ENCODE measurements at places on chromosomes 7 and 10.

DNA sequence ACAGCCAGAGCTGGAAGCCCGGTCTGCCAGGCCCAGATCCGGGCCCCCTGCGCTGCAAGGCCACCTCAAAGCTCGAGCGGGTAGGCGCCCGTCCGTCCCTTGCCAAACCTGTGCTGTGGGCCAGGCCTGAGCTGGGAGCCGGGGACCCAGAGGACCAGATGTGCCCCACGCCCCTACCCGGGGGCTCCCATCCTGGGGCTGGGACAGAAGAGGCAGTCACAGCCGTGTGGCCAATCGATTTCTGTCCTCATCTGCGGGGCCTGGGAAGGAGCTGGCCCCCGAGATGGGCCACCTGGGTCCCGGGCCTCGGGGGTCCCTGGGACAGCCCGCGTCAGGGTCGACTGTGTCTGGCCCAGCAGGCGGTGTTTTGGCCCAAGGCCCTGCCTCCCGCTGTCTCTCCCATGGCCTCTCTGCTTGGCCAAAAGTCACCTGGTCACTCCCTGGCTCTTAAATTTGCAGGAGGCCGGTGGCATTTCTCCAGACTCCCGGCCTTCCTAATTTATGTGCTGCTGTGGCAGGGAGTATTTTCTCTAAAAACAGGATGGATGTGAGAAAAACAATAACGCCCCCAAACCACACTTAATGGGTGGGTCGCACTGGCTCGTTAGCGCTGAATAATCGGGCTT, 63.8 kb downstream of the UNCX start:
- DNase-seq: no peak

- DNase-seq: no peak
Observed at GRCh38 chr10:123599366-123599849, 66.7 kb upstream of the GPR26 start.

DNA sequence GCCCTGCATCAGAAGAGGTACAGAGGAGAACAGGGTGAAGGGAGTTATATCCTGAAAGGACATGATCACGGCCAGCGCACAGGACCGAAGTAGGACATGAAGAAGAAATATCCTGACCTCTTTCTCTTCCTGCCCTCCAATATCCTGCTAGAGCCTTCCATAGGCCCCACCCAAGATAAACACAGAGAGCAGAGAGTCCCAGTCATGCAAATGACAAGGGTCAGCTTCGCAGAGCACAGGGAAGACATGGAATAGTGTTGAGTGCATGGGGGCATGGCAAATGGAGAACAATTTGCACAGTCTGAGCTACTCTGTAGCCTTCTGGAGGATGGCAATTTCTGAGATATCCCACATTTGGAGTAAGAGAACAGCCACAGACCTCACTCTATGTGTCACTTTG, 371.4 kb downstream of the GRM8 start:
- DNase-seq: no peak

- DNase-seq: no peak
Observed at GRCh38 chr7:18626717-18627116, 131.2 kb downstream of the HDAC9 start.

DNA sequence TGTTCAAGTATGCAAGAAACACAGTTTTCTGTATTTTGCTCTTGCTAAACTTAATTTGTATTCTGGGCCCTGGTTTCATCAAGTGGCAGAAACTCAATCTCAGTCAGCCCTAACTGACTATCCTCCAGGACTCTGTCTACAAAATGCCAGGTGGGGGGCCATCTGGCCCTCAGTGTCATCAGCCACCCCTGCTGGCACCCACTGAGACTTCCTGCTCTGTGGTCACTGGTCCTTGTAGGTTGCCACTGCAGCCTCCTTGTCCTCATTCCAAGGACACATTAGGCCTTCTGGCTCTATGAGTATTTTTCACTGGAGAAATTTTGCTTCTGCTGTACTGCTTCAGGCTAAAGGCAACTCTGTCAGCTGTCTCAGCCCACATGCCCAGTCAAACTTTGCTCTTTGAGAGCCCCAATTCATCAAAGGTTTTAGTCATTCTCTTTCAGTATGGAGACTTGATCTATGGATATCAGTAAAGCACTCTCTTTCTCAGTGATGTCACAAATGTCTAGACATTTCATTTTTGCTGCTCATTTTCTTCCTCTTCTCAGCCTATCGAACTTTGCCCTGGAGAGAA, 163.6 kb downstream of the KCND2 start:
- no peak for DNase-seq

DNA sequence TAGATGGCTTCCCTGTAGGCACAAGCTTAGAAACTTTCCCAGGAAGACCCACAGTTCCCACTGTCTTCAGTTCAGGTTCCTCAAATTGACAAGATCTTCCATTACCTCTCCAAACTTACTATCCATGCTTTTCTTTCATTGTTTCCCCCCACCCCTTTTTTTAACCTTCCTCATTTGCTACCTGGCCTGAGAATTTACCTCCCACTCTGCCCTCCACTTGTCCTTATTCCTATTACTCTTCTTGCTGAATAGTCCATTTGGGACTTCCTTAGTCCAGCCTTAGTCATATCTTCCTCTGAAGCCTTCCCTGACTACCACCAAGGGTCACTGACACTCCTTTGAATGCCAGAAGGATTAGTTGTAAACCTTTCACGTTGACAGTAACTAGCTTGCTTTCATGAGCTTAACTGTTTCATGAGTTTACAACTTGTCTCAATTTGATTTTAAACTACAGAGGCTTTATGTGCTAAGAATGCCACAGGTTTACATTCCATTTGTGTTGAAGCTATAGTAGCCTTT, 1.2 kb upstream of the CALU start:
- peak; percentile 85 for DNase-seq

GRCh38 chr7:17608114-17608833, 309.8 kb downstream of the AHR start:
- peak; percentile 68 for DNase-seq

GRCh38 chr10:89846281-89846630, 144.9 kb downstream of the KIF20B start:
- peak; percentile 26 for DNase-seq

- DNase-seq: peak; percentile 90
Observed at GRCh38 chr10:69316313-69317059, 38.2 kb downstream of the HK1 start.

GRCh38 chr7:34748728-34749089, 90.7 kb downstream of the NPSR1 start:
- DNase-seq: no peak

DNA sequence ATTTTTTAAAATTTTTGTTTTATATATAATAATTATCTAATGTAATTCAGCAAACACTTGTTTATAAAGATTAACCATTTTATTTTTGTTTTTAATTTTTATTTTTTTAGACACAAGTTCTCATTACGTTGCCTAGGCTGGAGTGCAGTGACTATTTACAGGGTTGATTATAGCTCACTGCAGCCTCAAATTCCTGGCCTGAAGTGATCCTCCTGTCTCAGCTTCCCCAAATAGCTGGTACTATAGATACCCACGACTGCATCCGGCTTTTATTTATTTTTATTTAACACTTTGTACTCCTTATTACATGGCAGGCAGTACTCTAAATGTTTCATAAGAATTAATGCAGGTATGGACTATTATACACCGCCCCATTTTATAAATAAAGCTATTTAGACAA, 288.7 kb downstream of the MDFIC start:
- DNase-seq: no peak

GRCh38 chr7:96740130-96740529, 30.5 kb upstream of the SEM1 start:
- DNase-seq: no peak

GRCh38 chr10:108244443-108245228, 1080.1 kb upstream of the SORCS1 start:
- no peak for DNase-seq

- DNase-seq: peak; percentile 58
Observed at GRCh38 chr10:5888351-5888750, 1.3 kb downstream of the ANKRD16 start.

- no peak for DNase-seq
Observed at GRCh38 chr10:96446966-96447596, 66.6 kb downstream of the TLL2 start.

- DNase-seq: peak; percentile 47
Observed at GRCh38 chr10:49592726-49593563, 17.2 kb upstream of the SLC18A3 start.

GRCh38 chr10:97463363-97464132, 17.6 kb downstream of the ZDHHC16 start:
- DNase-seq: peak; percentile 96

GRCh38 chr7:7183838-7184463, 1.6 kb downstream of the C1GALT1 start:
- no peak for DNase-seq

DNA sequence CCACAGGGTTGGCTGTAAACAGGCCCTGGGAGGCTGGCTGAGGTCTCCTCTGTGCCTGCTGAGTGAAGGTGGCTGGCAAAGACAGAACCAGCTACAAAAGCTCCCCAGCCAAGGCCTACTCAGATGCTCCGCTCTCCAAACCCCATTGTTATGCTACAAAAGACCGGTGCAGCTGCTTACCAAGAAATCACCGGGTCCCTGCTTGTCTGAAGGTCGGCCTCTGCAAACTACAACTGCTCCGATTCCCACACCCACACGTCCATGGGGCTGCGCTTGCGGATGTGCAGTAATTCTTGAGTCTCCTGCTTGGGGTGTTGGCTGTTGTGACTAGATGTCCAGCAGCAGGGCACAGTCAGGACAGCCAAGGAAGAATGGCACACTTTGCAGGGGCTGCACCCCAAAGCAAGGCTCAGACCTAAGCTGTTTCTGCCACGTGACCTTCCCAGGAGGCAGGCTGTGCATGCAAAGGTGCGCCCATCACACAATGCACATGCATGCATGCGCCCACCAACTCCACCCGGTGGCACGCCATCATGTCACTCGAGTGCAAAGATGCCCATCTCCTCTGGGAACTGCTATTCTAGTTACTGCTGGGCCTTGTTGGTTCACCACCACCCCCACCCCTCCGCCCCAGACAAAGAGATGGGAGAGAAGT, 97.8 kb downstream of the OAT start:
- DNase-seq: no peak

DNA sequence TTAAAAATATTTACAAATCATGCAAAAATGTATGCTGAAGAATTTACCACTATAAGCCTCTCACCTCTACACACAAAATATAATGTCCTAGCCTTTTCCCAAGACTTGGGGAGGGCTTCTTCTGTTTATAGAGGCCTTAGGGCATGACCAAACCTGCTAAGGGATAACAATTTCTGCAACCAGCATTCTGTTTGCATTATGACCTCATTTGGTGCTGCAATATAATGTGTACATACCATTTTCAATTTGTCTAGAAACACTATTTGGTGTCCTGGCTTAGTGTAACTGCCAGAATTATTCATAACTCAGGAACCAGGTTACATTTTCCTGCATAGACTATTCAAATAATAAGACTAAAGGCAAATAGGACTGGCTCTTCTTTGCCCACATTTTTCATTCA, 446.6 kb upstream of the SORCS1 start:
- no peak for DNase-seq

DNA sequence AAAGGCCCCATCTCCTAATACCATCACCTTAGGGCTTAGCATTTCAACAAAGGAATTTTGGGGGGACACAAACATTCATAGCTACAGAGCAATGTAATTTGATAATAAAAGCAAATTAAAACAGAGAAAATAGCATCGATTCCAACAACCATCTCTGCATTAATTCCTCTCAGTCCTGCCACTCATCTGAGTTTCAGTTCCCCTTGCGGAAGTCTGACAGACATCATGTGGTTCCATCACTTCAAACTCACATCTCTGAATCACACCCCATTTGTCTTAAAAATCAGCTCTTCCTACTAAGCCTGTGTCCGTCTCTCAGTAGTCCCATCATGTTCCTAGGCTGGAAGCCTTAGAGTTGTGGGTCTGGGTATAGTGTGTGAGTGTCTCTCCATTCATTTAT, 3.6 kb downstream of the ADCK2 start:
- DNase-seq: no peak

- peak; percentile 93 for DNase-seq
Observed at GRCh38 chr10:71766717-71767419, 6.5 kb downstream of the VSIR start.

DNA sequence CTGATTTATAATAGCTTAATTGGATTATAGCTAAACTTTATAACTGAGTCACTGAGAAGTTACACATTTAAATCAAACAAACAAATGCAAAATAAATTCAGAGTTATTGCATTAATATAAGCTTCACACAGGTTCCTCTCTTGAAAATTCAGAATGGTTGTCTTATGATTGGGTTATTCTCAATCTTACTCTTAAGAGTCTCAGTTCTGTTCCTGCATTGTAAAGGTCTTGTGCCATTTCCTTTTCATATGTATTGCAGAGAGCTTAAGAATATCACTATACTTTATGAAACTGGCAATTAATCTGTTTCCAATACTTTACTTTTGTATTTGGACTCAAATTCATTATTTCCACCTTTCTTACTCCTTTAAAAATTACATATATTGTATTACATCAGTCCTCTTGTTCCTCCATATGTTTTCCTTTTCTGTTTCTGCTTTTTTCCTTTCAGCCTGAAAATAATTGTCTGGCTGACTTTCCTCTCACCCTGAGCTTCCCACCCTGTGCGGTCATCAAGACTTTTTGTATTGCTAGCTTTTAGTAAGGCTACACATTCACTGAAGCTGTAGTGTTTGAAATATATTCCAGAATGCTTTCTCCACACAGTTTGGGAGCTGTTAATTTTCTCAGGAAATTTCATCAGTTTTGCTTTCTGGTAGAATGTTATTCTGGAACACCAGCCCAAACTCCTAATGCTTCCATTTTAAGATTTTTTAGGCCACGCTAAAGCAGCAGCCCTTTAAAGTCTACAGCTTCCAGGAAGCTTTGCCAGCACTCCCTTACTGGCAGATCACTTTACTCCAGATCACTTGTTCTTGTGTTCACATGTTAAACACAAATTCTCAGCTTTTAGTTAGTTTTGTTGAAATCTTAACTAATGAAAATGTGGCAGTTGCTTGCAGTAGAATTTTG, 139.4 kb downstream of the KCND2 start:
- no peak for DNase-seq

GRCh38 chr7:126529833-126530232, 722.9 kb downstream of the GRM8 start:
- no peak for DNase-seq

DNA sequence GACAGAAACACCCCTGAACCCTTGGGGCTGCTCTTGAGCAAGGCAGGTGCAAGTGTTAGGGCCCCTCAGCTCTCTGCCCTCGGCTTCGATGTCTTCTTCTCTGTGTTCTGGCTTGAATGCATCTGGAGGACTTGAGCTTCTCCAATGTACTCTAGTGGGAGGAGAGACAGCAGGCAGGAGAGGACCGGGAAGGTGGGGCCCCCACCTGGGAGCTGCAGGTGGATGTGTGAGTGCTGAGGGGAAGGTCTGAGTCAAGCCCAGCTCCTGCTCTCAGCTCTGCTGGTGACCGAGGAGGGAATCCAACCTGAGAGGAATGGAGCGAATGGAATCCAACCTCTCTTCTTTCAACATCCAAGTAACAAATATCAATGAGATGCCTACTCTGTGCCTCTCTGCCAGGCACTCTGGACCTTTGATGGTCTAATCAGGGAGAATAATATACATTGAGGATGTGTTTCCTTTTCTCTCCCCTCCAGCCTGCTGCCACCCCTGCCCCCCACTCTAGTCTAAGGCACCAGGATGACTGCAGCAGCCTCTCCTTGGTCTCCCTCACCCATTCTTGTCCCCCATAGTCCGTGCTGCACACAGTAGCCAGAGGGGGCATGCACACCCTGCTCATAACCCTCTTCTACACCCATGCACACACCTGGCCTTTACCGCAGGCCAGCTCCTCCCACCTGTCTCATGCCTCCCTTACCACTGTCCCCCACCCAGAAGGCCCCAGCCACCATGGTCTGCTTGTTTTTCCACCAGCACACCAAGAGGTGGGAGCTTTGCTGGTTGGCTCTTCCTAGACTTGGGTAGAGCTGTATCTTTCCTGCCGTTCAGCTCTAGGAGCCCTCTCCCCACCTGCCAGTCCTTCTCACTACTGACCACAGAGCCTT, 13.6 kb downstream of the TBATA start:
- no peak for DNase-seq

- DNase-seq: peak; percentile 92
Observed at GRCh38 chr10:33248638-33249037, 85.8 kb downstream of the NRP1 start.

Data from fibroblast of mammary gland (primary cell).